Lower leg skin (tissue), 4 donors: ENCODE measurements at places on chromosomes 3 and 15. TPM values are rescaled to one million over a fixed set of nuclear protein-coding genes. Genes with fewer than 3 reads are reported as not detected.

Gene NOX5
- 0.29 TPM for total RNA-seq

Gene CCDC191
- total RNA-seq: 2.5 TPM

Gene USP3
- 65.7 TPM for total RNA-seq

Gene PDZRN3
- 13.9 TPM for total RNA-seq

- no peak for DNase-seq
Observed at GRCh38 chr3:16189201-16189600, 14.7 kb downstream of the GALNT15 start.
